GM12891 (cell line): ENCODE measurements at places on chromosomes 16 and 17.

- DNase-seq, result no peak
These were observed 5.7 kb downstream of the CDC6 start for GRCh38 chr17:40293363-40293762.

- no peak for DNase-seq
These were observed 9.2 kb downstream of the TANC2 start for GRCh38 chr17:62975206-62975605.

DNA sequence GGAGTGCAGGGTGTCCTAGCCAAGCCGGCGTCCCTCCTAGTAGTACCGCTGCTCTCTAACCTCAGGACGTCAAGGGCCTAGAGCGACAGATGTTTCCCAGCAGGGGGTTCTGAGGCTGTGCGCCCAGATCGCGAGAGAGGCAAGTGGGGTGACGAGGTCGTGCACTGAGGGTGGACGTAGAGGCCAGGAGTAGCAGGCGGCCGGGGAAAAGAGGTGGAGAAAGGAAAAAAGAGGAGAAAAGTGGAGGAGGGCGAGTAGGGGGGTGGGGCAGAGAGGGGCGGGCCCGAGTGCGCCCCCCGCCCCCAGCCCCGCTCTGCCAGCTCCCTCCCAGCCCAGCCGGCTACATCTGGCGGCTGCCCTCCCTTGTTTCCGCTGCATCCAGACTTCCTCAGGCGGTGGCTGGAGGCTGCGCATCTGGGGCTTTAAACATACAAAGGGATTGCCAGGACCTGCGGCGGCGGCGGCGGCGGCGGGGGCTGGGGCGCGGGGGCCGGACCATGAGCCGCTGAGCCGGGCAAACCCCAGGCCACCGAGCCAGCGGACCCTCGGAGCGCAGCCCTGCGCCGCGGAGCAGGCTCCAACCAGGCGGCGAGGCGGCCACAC, at the start of gene MMP2:
TSS of gene MMP2 (plus strand) at position 372 of the 603 bp plus-strand sequence. CDS start 282 bp downstream, outside the sequence.
- DNase-seq, result no peak

DNA sequence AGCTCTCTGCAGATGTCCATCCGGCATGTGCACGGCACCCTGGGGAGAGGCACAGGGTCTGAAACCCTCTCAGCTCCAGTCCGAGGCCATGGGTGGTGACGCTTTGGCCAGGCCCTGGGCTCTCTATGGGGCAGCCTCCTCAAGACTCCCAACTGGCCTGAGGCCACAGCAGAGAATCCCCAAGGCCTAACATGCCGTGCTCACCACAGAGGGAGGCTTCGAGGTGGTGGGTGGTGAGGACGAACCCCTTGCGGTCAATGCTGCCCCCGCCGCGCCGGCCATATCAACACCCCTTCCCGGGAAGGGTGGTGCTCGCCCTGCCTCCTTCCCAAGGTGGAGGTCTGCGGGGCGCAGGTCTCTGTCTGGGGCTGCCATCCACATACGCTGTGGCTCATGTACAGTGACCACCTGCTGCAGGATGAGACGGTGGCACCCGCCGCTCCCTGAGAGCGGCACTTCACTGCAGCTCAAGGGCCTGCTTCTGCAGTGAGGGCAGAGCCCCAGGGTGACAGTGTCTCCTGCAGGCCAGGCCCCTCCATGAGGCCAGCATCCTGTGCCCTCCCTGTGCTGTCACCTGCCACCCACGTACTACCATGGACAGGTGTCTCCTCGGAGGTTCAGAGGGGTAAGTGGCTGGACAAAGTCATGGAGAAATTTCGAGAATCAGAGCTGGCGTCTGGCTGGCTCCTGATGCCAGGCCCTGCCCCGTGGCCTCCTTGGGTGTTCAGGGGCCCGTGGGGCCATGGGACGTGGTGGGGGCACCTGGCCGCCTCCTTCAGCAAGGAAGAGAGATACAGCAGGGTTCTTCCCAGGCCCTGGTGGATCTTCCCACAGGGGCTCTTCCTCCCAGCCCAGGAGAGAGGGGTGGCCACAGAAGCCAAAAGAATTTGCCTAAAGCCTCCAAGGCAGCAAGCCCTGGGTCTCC, 54.6 kb upstream of the ACSF3 start:
- no peak for DNase-seq

DNA sequence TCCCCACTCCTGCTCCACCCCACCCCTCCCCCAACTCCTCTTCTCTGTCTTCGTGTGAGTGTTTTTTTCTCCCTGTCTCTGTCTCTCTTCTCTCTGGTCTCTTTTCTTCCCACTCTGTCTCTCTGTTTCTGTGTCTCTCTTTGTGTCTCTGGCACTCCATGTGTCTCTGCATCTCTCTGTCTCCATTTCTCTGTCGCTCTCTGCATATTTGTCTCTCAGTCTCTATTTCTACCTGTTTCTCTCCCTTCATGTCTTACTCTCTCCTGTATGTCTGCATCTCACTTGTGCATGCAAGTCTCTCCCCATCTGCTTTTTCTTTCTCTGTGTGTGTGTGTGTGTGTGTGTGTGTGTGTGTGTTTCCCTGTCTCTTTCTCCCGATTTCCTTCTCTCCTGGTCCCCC, 68.2 kb downstream of the LYRM1 start:
- DNase-seq, result no peak

GRCh38 chr16:1509307-1510221, 16.4 kb downstream of the TELO2 start:
- DNase-seq, result no peak

GRCh38 chr16:1174477-1175357, 21.8 kb downstream of the CACNA1H start:
- no peak for DNase-seq

- no peak for DNase-seq
These were observed 35.0 kb downstream of the ITGB3 start for GRCh38 chr17:47288531-47289116.

DNA sequence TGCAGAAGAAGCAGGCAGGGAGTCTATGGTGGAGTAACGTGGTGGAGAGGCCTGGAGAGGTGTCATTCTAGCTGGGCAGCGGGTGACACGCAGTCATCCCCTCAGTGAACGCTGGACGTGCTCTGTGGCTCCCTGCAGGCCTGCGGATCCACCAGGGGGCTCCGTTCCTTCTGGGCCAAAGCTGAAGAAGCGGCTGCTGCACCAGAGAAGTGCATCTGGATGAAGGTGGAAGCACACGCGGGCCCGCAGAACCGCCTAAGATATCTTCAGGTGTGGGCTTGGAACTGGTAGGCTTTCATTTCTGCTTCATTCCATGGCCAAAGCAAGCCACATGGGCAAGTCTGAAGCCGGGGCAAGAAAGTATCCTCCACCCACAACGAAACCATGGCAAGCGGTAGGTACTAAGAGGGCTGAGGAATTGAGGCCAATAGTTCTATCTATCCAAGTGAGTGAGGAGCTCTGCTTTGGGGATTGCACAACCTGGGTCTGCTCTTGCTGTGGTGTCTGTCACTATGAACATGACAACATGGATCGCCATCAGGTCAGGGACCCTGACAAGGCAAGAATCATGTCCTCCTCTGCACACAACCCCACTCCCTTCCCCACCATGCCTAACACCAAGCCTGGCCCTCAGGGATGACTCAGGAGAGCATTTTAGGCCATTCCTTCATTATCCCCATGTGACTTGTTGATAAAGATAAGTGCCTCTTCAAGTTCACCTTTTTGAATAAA, 78.9 kb upstream of the FBXO47 start:
- no peak for DNase-seq

- no peak for DNase-seq
These were observed 8.1 kb downstream of the ZC3H7A start for GRCh38 chr16:11788914-11789313.
